ENCODE measurements at places on chromosomes 16 and 17.

GRCh38 chr17:31877911-31878702 is 19.1 kb upstream of the COPRS start:
- H3K4me1 ChIP-seq: no peaks in the 10 kb centered on the region
- no peak overlapping the region for H3K4me3 ChIP-seq
- peaks cover 21% of the 10 kb centered on the region for H3K36me3 ChIP-seq
- H3K27me3 ChIP-seq: no peaks in the 10 kb centered on the region
- DNase-seq: no peak

DNA sequence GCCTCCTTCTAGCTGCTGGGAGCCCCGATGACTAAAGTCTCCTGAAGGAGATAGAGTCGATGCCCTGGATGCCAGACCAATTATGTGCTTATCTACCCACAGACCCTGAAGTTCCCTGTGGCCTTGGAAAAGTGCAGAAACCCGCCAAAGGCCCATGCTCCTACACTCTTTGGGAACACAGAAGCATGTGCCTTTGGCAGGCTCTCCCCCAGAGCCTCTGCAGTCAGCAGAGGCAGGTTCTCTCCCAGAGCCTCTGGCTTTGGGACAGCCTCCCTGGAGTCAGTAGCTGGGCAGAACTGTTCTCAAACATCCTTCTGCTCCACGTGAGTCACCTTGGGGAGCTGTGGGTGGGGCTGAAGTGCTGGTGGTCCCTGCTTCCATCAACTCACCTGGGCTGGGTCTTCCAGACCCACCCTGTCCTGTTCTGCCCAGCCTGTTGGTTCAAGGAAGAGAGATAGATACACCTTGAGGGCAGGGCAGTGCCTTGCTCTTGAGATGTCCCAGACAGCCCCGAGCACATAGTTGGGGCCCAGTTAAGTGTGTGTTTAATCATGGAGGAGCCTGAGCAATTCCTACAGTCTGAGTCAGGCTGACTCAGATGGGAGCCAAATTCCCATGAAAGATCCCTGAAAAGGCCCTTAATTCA is 3.2 kb upstream of the CDK5RAP3 start:
- DNase-seq: no peak
- no peaks in the 10 kb centered on the region for H3K27me3 ChIP-seq
- no peak overlapping the region for H3K27ac ChIP-seq
- peaks cover 3% of the 10 kb centered on the region for H3K4me1 ChIP-seq
- H3K36me3 ChIP-seq: no peaks in the 10 kb centered on the region

DNA sequence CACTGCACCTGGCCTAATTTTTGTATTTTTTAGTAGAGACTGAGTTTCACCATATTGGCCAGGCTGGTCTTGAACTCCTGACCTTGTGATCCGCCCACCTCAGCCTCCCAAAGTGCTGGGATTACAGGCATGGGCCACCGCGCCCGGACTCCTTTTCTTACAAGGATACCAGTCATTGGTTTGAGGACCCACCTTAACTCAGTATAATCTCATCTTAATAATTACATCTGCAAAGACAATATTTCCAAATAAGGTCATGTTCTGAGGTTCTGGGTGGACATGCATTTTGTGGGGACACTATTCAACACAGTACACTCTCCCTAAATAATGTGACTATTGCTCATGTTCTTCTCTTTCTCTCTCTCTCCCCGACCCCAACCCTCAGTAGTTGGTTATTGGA is 63.7 kb downstream of the ERCC4 start:
- H3K4me1 ChIP-seq: no peaks in the 10 kb centered on the region
- H3K36me3 ChIP-seq: no peaks in the 10 kb centered on the region
- H3K27ac ChIP-seq: no peak overlapping the region
- no peaks in the 10 kb centered on the region for H3K27me3 ChIP-seq

GRCh38 chr17:56966338-56966737 is 5.5 kb upstream of the COIL start:
- H3K27me3 ChIP-seq: no peaks in the 10 kb centered on the region
- no peak overlapping the region for H3K4me3 ChIP-seq
- no peak overlapping the region for H3K27ac ChIP-seq

DNA sequence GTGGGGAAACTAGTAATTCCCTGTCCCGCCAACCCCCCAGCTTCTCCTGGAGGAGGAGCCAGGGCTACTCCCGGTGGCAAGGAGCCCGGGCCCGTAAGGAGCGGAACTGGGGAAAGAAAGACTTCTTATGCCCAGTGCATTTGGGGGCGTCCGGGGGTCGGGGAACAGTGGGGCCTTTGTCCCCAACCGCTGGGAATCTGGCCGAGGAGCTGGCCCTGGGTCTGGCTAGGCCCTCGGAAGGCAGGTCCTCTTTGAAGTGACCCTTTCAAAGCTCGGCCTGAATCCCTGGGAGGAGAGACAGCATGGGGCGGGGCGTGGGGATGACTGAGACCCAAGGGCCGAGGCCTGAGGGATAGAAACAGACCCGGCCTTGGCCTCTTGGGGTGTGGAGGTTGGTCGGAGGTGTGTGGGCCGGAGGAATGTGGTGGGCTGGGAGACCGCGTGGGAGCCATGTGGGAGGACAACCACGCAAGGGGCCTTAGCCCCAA is 6.0 kb downstream of the ARHGAP23 start:
- H3K27ac ChIP-seq: no peak overlapping the region
- H3K27me3 ChIP-seq: no peaks in the 10 kb centered on the region
- no peaks in the 10 kb centered on the region for H3K36me3 ChIP-seq
- no peak overlapping the region for H3K4me3 ChIP-seq
- peaks cover 11% of the 10 kb centered on the region for H3K4me1 ChIP-seq

DNA sequence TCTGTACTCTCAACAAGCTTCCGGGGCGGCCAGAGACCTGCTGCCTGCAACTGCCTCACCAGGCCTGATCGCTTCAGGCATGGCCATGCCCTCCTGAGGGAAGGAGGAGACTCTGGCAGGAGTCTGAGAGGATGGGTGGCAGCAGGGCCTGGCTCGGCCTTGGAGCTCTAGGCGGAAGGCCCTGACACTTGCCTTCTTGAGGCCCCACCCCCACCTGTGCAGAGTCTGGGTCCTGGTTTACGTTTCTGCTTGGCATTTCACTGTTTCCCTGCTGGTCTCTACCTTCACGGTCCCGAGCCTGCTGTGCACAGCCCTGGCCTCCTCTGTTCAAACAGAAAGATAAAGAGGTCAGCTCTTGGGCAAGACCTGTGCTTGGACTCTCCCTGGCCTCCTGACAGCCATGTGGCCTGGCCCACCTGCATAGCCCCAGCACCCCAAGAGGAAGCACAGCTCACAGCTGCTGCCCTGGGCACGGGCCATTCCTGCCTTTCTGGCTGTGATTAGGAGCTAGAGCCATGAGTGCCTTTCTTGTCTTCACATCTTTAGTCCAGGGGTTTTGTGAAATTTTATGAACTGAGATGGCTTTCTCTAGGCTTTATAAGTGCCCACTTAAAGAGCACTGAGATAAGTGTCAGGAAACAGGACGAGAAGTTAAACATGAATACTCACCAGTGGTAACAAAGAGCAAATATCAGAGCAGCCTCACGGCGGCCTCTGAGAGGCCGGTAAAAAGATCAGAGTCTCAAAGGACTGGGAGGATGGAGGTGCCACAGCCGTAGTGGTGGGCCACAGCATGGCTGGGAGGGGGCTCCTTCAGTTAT is 25.6 kb upstream of the MTSS2 start:
- H3K36me3 ChIP-seq: peaks cover 3% of the 10 kb centered on the region
- H3K4me3 ChIP-seq: no peak overlapping the region
- peaks cover 21% of the 10 kb centered on the region for H3K4me1 ChIP-seq
- H3K27ac ChIP-seq: no peak overlapping the region
- H3K27me3 ChIP-seq: no peaks in the 10 kb centered on the region
- DNase-seq: no peak

- no peaks in the 10 kb centered on the region for H3K27me3 ChIP-seq
- H3K36me3 ChIP-seq: peaks cover 8% of the 10 kb centered on the region
These were observed 28.7 kb upstream of the FASN start for GRCh38 chr17:82126556-82127314.

GRCh38 chr16:70481929-70482536 is 27.6 kb downstream of the FCSK start:
- DNase-seq: no peak
- H3K27me3 ChIP-seq: no peaks in the 10 kb centered on the region
- no peak overlapping the region for H3K27ac ChIP-seq
- H3K4me1 ChIP-seq: no peaks in the 10 kb centered on the region
- no peak overlapping the region for H3K4me3 ChIP-seq

DNA sequence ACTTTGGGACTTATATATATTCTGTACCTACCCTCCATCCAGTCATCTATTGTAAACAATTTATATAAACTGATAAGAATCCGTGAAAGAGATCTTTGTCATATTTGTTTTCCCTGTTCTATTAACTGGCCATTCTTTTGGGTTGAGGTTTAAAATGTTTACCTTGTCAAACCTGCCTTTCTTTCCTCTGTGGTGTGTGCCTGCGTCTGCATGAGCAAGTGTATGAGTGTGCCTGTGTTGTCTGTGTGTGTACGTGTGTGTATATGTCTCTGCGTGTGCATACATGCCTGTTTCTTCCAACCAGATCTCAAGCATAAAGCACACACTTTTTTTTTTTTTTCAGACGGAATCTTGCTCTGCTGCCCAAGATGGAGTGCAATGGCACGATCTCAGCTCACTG is 201.5 kb downstream of the C16orf95 start:
- no peaks in the 10 kb centered on the region for H3K27me3 ChIP-seq
- no peaks in the 10 kb centered on the region for H3K36me3 ChIP-seq
- no peak for DNase-seq
- no peaks in the 10 kb centered on the region for H3K4me1 ChIP-seq
- H3K4me3 ChIP-seq: no peak overlapping the region

DNA sequence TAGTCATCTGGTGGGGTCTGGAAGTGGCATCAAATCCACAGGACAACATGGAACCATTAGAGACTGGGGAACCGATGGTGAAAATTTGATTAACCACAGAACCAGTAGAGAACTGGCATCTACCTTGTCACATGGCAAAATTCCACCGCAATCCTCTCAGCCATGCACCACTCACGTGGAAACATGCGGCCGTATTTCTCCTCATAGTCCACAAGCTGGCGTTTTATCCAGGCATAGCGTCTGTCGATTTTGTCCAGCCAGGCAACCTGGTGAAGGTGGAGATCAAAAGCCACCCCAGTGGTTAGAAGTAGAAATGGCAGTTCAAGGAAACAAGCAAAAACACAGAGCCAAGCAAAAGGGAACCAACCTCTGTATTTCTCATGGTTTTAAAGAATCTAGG is 87.6 kb downstream of the VPS53 start:
- no peak overlapping the region for H3K4me3 ChIP-seq
- H3K4me1 ChIP-seq: peaks cover 5% of the 10 kb centered on the region
- no peak overlapping the region for H3K27ac ChIP-seq
- no peaks in the 10 kb centered on the region for H3K27me3 ChIP-seq
- no peak for DNase-seq

- no peaks in the 10 kb centered on the region for H3K36me3 ChIP-seq
- H3K27me3 ChIP-seq: peaks cover 2% of the 10 kb centered on the region
- H3K4me3 ChIP-seq: no peak overlapping the region
These were observed 4.7 kb upstream of the ZNF423 start for GRCh38 chr16:49860593-49860992.

DNA sequence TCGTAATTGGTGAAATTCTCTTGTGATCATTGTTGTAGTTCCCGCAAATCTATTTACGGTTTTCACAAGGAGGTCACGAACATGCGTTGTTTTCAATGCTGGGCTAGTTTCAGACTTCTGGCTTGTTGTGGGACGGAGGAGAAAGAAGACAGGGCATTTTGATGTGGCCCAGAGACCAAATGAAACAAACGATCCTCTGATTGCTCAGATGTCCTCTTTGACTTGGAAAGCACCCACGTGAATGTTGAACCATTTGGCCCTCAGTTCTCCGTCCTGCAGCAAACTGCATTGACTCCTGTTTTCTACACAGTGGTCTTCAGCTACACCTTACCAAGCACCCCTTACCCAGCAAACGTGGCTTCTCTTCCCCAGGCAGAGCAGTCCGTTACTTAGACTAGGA is 391.0 kb downstream of the WWOX start:
- H3K4me3 ChIP-seq: no peak overlapping the region
- H3K36me3 ChIP-seq: no peaks in the 10 kb centered on the region
- peaks cover 1% of the 10 kb centered on the region for H3K4me1 ChIP-seq
- no peak for DNase-seq
- no peak overlapping the region for H3K27ac ChIP-seq

DNA sequence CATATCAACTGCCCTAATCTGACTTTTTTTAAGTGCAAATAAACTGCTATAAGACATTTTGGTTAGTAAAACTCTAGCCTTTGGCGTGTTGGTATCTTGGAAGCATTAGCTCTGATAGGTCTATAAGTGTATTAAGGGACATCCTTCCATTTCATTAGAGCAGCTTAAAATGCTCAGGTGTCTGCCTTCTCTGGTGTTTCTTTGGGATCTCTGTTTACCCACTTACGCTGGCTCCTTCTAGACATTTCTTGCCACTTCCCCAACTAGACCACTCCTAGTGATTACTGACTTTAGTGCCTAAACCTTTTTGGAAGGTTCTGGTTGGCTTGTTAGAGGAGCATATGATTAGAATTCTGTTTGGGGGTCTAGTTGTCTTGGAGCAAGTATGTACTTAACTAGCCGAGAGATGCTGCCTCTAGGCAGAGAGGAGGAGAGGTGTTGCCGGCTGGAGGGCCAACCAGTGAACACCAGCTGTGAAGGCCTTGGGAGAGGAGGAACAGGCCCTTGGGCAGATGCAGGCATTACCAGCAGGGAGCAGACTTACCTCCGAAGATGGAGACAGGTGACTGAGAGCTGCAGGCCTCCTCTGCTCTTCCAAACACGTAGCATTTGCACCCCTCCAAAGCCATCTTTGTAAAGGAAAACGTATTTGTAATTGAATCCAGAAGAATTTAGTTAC is 15.2 kb upstream of the CLEC18C start:
- no peak overlapping the region for H3K27ac ChIP-seq
- H3K27me3 ChIP-seq: no peaks in the 10 kb centered on the region
- H3K4me1 ChIP-seq: peaks cover 2% of the 10 kb centered on the region
- no peak overlapping the region for H3K4me3 ChIP-seq

DNA sequence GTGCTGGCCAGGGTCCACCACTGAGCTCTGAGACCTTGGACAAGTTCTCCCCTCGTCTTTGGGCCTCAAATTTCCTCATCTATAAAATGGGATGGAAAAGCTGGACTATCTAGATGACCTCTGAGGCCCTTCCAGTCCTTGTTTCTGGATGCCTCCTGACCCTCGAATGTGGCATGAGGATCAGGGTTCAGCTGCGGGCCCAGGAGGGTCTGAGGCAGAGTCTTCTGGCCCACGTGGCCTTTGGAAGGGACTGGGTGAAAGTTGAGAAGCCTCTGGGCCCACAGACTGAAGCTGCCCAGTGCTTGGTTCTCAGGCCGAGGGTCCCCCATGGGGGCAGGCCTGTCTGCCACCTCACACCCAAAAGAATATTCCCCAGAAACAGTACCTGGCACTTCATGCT is 16.9 kb upstream of the MRPS23 start:
- peaks cover 30% of the 10 kb centered on the region for H3K4me1 ChIP-seq
- peaks cover 94% of the 10 kb centered on the region for H3K36me3 ChIP-seq
- no peak overlapping the region for H3K27ac ChIP-seq
- H3K4me3 ChIP-seq: no peak overlapping the region
- no peaks in the 10 kb centered on the region for H3K27me3 ChIP-seq

Measured in neuronal stem cell (in vitro differentiated cells).